Activated CD4-positive, alpha-beta T cell treated with anti-CD3 and anti-CD28 coated beads, Interleukin-2, Interleukin-6, amounts not matched to agents 100 ng/mL and 50 ng/mL, durations not matched to agents 16 hours and 8 hours (primary cell): ENCODE measurements at places on chromosomes 2 and 18.

DNA sequence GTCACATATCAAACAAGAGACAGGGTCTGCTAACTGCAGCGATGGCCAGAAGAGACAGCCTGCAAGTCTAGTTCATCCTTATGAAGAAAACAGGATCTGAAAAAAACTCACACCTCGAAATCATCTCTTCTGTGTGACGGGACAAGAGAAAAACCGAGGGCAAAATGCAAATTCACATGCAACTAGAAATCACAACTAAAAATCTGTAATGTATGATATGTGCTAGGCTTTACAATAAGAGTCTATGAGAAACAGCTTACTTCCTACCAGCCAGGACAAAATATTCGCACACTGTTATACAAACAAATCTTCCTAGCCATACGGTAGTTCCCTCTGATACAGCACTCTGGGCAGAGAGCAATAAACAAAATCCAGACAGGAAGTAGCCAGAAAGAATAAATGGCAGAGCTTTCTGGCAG, 48.8 kb downstream of the ANKRD44 start:
- DNase-seq: no peak

DNA sequence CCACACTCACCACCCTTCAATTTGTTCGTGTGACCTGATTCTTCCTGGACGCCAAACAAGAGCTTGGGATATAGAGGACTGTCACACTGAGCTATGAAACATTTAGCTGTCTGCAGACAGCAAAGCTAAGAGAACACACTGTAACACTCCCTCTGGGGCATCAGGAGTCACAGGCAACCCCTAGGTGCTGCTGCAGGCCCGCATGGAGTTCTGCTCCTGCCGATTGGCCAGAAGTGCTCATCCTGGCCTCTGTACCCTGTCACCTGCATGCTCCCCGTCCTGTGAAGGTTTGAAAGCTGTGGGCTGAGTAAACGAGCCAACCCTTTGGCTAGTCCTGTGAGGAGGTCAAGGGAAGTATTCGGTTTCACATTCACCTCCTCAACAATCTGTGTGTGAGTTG, 73.7 kb downstream of the PDK1 start:
- no peak for DNase-seq

DNA sequence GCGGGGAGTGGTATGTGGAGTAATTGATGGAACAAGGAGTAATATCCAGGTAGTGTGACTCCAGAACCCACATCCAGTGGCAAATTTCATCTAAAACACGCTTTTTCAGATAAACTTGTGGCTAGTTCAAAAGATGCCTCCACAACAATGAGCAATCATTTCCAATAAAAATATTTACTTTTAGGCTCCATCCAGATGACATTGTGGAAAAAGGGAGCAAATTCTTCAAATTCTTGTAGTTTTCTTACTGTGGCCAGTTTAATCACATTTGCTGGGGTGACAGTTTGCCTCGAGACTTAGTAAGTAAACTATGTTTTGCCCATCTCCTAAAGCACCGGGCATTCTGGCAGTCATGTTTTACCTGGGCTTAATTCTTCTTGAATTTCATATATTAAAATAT, 243.6 kb downstream of the IRS1 start:
- DNase-seq: no peak

- no peak for DNase-seq
Measured at GRCh38 chr18:35827275-35827902, 145.1 kb upstream of the RMP24 start.

GRCh38 chr18:48888773-48889080, 62.0 kb downstream of the SMAD7 start:
- no peak for DNase-seq

GRCh38 chr2:86304416-86304815, 33.0 kb downstream of the REEP1 start:
- DNase-seq: no peak

DNA sequence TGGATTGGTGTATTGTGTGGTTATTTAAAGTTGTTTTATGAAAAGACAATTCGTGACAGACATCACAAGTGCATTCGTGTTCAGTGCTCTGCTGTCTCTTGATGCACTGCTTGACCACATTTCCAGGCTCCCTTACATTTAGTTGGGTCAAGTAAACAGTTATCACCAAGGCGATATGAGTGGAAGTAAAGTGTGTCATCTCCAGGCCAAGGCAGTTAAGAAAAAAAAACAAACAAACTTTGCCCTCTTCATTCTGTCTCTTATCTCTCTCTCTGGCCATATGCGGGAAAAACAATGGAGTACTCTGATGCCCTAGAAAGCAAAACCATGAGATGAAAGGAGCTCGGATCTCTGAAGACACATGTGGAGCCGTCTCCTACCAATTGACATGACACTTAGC, 131.1 kb downstream of the DSEL start:
- DNase-seq: no peak

DNA sequence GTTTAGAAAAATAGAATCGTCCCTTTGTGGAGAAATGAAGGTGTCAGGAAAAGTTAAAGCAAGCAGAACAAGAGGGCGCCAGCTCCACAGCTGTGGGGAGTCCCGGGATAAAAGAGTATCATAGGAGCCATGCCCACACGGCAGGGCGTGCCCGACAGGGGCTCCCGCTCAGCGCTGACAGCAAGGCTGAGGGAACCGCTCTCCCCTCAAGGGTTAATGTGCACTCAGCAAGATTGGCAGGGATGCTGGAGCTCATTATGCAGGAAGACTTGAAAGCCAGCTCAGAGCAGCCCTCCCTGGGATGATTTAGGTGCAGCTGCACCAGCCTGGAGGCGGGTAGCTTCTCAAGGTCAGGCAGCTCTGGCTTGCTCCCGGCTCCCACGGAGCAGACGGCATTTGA, 500.2 kb downstream of the EIPR1 start:
- no peak for DNase-seq

- no peak for DNase-seq
Measured at GRCh38 chr18:34976534-34976898, 64.7 kb upstream of the MAPRE2 start.

DNA sequence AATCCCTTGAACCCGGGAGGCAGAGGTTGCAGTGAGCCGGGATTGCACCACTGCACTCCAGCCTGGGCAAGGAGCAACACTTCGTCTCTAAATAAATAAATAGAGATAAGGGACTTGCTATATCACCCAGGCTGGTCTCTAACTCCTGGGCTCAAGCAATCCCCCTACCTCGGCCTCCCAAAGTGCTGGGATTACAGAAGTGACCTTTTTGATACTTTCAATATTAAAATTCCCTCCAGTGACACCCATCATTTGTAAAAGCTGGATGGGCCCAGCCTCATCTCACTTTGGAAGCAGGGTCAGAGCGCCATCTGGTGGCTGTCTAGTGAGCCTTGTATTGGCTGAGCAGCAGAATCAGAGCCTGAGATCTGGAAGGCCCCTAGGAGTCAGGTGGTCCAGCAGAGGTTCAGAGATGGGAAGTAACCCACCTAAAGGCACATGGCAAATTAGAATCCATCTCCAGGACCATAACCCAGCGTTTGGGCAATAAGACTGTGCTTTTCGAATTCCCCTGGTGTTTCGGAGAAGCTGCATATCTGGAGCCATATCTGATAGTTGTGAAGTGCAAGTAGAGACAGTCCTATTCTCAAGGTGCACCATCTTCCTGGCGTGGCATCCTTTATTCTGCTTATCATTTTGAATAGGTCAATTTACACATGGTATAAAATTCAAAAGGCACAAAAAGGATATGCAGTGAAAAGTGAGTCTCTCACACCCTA, 18.3 kb upstream of the SLC35F6 start:
- peak; percentile 84 for DNase-seq

DNA sequence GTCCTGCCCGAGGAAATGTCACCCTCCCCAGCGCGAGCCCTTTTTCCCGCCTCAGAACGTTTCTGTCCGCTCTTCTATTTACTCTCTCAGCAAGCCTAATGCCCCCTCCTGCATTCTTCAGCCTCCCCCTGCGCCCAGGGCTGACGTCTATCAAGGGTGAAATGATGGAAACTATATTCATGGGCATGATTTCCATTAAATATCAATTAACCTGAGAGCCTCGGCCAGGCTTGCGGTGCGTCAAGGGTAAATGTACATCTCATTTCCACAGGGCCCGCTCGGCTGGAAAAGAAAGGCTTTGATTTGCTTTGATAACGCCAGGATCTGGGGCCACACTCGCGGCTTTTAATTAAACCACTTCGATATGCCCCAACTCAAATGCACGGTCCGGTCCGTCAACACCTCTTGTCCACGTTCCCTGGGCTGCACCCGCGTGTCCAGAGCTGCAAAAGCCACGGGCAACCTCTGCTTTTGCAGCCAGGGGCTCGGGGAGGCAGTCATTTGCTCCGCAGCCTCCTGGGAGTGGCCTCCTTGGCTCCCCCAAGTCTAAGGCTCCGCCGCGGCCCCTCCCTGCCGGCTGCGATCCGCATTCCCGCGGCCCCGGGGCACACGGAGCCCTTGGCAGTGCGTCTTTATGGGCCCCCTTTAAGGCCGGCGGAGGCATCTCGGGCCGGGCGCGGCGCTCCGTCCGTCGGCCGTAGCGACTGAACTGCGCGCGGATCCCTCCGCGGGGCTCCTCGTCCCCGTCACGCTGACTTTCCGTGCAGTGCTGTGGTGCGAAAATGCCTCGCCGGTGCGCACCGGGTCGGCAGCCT, at the start of gene HOXD8:
TSS of gene HOXD8 (plus strand) at position 724 of the 815 bp plus-strand sequence. CDS start 662 bp downstream, outside the sequence.
- no peak for DNase-seq

DNA sequence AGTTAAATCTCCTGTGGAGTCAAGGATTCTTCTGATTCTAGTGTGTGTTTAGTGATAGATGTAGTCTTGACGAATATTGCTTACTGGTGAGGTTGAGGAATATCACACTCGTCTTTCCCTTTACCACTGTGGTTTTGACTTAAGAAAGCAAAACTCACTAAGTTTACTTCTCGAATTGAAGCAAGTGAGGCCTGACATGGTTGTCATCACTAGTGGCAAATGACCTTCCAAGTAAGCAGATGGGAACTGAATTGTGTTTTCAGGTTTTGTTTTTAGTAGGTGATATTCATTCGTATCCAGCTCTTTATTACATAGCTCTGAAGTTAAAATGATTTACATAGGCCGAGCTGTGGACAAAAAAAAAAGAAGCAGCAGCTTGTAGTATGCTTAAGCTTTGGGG, 20.6 kb upstream of the DSG4 start:
- no peak for DNase-seq

DNA sequence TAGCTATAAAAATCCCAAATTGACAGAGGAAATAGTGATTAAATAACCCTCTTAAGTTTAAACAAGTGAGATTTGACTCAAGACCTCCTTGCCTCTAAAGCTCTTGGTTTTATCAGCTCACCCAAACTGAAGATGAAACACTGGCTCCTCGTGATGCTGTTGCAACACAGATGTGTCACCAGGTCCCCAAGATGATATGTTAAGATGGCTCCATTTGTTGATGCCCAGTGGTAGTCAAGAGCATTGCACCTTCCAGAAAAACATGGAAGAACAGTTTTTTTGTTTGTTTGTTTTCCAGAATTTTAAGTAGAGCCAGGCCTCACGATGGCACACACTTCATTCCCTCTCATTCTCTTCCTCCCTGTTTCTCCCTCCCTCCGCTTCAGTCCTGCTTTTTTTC, 399.8 kb downstream of the TXNL1 start:
- no peak for DNase-seq

DNA sequence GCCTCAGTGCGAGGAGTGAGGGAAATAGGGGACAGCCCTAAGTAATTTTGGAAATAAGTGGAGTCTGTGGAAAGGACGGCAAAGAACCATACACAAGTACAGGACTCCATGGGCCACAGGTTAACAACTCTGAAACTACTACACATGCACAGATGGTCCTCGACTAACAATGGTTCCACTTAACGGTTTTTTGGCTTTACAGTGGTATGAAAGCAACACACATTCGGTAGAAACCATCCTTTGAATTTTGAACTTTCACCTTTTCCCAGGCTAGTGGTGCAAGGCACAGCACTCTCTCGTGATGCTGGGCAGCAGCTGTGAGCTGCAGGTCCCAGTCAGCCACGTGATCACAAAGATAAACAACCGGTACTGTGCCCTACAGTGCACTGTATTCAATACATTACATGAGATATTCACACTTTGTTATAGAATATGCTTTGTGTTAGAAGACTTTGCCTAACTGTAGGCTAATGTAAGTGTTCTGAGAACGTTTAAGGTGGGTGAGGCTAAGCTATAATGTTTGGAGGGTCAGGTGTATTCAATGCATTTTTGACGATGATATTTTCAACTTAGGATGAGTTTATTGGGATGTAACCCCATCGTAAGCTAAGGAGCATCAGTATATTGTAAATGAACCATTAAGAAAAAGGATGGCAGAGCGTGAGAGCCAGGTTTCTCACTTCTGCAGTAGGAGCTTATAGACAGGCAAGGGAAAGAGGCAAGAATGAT, 44.6 kb downstream of the TBC1D8 start:
- no peak for DNase-seq

- no peak for DNase-seq
Measured at GRCh38 chr18:35533916-35534405, 36.2 kb upstream of the INO80C start.

DNA sequence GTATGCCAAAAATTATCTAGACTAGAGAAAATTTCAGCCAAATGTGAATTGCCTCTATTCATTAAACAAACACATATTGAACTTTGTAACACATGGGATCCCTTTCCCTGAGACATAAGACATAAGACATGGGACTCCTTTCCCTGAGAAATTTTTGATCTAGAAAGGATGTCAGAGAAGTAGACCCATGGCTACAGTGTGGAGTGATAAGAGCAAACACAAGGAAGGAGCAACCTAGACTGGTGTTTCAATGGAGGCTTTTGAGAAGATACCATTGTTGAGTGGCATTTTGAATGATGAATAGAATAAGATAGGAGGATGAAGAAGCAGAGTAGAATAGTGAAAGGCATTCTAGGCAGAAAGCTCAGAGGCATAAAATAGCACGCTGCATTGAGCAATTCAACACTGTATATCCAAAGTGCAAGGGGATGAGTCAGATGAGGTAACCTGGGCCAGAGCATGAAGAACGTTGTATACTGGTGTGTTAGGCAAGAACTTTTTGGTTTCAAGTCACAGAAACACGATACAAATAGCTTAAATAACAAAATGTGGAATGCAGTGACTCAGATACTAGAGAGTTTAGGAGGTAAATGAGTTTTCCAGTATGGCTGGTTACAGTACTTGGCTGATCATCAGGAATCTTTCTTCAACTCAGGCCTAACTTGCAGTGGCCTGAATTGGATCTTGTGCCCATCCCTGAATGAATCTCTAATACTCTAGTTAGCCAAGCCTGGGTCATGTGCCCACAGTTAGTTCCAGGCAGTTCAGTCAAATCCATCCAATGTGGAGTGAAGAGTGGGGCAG, 129.8 kb upstream of the TANK start:
- DNase-seq: no peak

GRCh38 chr2:144358374-144358964, 161.4 kb downstream of the ZEB2 start:
- DNase-seq: no peak

- DNase-seq: no peak
Measured at GRCh38 chr2:200219309-200220113, 87.0 kb upstream of the SPATS2L start.
